ENCODE measurements at places on chromosomes 5 and 9.

- DNase-seq: no peak
Measured at GRCh38 chr5:84370176-84370575, 14.5 kb downstream of the EDIL3 start.

- DNase-seq: no peak
Measured at GRCh38 chr5:56019306-56020272, 24.8 kb upstream of the IL6ST start.

DNA sequence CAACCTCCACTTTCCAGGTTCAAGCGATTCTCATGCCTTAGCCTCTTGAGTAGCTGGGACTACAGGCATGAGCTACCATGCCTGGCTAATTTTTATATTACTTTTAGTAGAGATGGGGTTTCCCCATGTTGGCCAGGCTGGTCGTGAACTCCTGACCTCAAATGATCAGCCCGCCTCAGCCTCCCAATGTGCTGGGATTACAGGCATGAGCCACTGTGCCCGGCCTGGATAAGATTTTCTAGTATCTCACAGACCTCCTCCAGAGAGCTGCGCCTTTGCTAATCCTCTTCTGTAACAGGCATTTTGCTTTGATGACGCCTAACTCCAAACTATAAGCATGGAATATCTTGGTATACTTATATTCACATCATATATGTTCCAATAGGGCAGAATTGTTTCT, 99.4 kb downstream of the FSTL4 start:
- no peak for DNase-seq

GRCh38 chr5:61737964-61738340, 405.9 kb downstream of the ZSWIM6 start:
- DNase-seq: no peak

DNA sequence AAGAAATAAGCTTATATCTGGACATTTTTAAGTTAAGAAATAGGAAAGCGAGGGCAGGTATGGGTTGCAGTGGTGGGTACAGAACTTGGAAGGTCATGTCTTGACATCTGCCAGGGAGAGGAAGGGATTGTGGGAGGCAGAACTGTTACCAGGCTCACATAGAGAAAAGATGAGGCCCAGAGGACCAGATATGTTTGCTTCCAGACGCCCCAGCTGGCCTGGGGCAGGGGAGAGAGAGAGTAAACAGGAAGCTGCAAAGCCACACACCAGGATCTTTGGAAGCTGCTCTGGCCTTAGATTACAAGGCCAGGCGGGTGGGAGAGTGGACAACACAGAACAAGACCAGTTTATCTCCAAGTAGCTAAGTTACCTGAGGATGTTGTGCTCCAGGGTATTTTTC, 71.2 kb downstream of the MARCHF11 start:
- DNase-seq: no peak

GRCh38 chr9:105656131-105656921, 5.9 kb upstream of the TAL2 start:
- DNase-seq: no peak

DNA sequence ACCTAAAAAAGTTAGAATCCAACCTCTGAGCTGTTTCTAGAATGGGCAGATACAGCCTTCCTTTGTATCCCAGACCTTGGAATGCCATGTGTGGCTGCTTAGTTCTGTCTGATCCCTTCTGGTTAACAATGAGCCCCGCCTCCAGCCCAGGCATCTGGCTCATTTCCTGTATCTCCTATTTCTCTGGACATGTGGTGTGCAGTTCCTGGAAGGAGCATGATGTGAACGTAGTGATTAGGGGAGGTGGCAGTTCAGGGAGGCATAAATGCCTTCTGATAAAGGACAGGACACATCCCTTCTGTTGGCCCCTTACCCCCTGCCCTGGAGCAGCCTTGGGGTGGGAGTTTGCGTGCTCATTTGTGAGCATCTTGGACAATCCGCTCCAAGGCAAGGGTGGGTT, 243.0 kb downstream of the ZSWIM6 start:
- DNase-seq: peak; percentile 84

DNA sequence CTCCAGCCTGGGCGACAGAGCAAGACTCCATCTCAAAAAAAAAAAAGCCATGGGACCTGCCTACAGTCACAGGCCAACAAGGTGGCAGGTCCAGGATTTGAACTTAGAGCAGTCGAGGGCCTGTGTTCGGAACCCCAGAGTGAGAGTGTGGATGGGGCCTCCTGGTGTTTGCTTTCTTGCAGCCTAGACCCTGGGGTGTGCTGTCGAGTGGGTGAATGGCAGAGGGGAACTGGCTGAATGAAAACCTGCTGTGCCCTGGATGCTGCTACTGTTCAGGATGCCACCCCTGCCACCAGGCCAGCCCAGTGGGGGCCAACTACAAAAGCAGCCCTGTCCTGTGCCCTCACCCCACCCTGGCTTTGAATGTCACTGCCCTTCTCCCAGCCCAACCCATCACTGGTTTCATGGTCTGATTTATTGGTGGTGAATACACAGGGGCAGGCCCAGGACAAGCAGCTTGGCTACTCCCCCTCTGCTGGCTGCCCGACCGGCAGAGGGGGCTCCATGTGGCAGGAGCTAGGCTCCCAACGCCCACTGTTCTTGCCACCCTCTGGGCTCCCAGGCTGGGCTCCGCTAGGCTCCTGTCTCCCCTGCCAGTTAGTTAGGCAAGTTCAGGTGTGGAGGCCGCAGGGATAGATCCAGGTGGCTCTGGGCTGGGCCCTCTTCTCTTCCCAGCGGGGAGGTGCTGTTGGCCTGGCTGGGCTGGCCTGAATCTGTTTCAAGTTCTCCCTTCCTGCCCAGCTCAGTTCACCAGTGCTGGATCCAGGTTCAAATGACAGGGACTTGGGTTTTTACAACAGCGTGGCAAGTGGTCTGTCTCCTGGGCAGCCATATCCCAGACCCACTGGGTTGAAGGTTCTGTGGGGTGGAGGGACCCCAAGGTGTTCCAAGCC, 12.2 kb downstream of the FPGS start:
- DNase-seq: no peak

- no peak for DNase-seq
Measured at GRCh38 chr5:146463446-146463845, 16.3 kb downstream of the TCERG1 start.

- DNase-seq: no peak
Measured at GRCh38 chr5:123428521-123429220, 5.5 kb upstream of the CEP120 start.

GRCh38 chr9:134965851-134966250, 48.1 kb upstream of the FCN1 start:
- DNase-seq: no peak

GRCh38 chr9:5562806-5563416, 52.6 kb downstream of the PDCD1LG2 start:
- DNase-seq: no peak

GRCh38 chr5:122390154-122390553, 78.1 kb downstream of the SNCAIP start:
- DNase-seq: no peak

- no peak for DNase-seq
Measured at GRCh38 chr5:126233256-126233655, 190.0 kb upstream of the GRAMD2B start.

GRCh38 chr9:136342181-136343120, 15.1 kb downstream of the GPSM1 start:
- peak; percentile 66 for DNase-seq

- no peak for DNase-seq
Measured at GRCh38 chr9:87535817-87536539, 38.3 kb downstream of the DAPK1 start.

DNA sequence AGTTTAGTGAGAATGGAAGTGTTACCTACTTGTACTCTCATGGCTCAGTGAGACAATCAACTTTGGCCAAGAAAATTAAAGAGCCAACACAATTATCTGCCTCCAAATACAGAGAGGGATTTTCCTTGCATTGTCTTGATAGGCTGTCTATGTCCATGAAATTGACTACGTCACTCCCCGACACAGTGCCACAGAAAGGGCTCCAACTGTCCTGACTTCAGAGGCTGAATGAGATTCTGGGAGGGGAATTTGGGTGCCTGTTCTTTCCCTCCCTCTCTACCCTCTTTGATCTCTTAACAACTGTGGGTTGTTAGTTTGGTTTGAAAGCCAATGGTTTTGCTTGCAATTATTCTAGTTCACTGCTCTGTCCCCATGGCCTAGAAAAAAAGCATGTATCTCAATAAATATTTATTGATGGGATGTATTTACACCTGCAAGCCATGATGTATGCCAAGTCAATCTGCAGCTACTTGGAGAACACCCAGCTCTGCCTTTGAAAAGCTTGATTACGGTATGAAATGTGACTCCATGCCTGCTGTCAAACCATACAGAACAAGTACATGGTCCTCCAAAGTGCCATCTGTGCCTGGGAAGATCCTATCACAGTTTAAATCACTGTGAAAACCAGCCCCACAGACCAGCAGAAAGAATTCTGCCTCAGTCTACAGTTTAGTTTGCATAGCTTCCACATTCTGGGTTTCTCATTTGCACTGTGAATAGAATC, 37.3 kb downstream of the CAPSL start:
- no peak for DNase-seq

DNA sequence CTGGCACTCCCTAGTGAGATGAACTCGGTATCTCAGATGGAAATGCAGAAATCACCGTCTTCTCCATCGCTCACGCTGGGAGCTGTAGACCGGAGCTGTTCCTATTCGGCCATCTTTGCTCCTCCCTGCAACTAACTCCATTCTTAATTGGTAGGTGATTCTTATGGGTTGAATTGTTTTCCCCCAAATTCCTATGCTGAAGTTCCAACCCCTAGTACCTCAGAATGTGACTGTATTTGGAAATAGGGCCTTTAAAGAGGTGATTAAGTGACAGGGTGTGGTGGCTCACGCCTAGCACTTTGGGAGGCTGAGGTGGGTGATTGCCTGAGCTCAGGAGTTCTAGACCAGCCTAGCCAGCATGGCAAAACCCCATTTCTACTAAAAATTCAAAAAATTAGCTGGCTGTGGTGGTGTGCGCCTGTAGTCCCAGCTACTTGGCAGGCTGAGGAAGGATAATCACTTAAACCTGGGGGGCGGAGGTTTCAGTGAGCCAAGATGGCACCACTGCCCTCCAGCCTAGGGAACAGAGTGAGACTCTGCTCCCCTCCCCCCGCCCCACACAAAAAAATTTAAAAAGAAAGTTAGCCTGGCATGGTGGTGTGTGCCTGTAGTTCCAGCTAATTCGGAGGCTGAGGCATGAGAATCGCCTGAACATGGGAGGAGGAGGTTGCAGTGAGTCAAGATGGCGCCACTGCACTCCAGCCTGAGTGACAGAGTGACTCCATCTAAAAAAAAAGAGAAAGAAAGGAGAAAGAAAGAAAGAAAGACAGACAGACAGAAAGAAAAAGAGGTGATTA, 25.2 kb upstream of the FOCAD start:
- DNase-seq: no peak

- DNase-seq: no peak
Measured at GRCh38 chr9:110141227-110141793, 66.6 kb downstream of the C9orf152 start.

GRCh38 chr9:132935026-132935425, 9.4 kb downstream of the TSC1 start:
- no peak for DNase-seq

DNA sequence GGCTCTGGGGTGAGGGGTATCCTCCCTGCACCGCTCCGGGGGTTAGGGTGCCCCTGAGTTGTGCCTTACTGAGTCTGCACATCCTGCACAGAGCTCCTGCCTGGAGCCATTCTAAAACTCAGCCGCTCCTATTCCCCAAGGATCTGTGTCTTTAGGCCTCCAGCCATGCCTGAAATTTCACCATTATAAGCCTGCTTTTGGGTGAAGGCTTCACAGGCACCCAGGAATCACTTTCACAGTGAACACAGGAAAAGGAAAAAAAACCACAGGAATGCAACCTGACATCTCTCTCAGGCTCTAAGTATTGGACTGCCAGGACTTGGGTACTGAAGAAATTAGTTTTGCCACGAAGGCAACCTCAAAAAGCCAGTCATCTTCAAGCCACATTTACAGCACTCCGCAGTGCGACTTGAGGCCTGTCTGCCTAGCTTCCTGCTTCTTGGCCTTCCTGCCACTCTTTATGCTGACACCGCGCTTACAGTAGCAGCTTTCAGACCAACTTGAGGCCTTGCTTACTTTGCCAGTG, 30.9 kb downstream of the GALNT10 start:
- DNase-seq: peak; percentile 86

DNA sequence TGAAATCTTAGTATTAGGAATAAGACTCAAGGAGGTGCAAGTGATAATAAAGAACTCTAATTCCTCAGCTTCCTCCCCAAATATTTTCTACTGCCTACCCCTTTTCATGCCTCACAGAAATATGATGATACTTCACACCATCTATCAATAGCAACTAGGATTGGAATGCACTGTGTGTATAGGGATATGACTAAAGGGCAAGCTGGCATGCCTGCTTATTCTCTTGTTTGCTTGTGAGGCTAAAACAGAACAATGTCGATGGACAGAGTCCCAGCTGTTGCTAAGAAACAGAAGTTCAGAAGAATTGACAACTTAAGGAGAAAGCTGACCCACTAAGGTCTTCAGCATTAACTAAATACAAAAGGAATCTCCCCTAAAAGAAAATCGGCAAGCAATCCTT, 9.7 kb upstream of the CHD1 start:
- DNase-seq: peak; percentile 11
